ENCODE measurements at places on chromosomes 2 and 18. TPM values are rescaled to one million over a fixed set of nuclear protein-coding genes. Genes with fewer than 3 reads are reported as not detected.

Gene RFTN2
- 29.4 TPM for total RNA-seq

Gene C2orf66
- total RNA-seq: 0.27 TPM

Gene CRYGC
- total RNA-seq: not detected

GRCh38 chr2:98478088-98478551 lies 33.5 kb downstream of the INPP4A start:
- no peak overlapping the region for H3K4me3 ChIP-seq
- peaks cover 41% of the 10 kb centered on the region for H3K4me1 ChIP-seq
- no peak overlapping the region for H3K27ac ChIP-seq
- no peak for DNase-seq
- H3K27me3 ChIP-seq: no peaks in the 10 kb centered on the region

GRCh38 chr2:36128359-36128758 lies 227.2 kb upstream of the CRIM1 start:
- peaks cover 12% of the 10 kb centered on the region for H3K27me3 ChIP-seq
- no peak overlapping the region for H3K4me3 ChIP-seq
- DNase-seq: no peak
- H3K27ac ChIP-seq: no peak overlapping the region
- H3K4me1 ChIP-seq: no peaks in the 10 kb centered on the region
- no peaks in the 10 kb centered on the region for H3K36me3 ChIP-seq
